ENCODE measurements at places on chromosomes 16 and 17.

DNA sequence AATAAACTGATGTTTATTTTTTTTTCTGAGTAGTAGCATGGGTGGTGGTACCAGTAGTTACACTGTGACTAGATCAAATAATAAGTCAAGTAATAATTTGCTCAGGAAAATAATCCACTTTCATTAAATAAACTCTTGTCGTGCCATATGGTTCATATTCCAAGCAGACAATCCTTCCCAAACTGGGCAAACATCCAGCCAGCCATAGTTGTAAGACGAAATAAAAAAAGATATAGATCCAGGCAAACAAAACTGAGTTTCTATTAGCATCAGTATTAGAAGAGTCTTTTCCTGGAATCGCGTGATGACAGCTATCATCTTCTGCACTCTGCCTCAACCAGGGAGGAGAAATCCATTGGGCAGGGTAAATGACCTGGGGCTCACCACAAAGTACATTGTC is 508.4 kb upstream of the GOT2 start:
- no peak for DNase-seq

DNA sequence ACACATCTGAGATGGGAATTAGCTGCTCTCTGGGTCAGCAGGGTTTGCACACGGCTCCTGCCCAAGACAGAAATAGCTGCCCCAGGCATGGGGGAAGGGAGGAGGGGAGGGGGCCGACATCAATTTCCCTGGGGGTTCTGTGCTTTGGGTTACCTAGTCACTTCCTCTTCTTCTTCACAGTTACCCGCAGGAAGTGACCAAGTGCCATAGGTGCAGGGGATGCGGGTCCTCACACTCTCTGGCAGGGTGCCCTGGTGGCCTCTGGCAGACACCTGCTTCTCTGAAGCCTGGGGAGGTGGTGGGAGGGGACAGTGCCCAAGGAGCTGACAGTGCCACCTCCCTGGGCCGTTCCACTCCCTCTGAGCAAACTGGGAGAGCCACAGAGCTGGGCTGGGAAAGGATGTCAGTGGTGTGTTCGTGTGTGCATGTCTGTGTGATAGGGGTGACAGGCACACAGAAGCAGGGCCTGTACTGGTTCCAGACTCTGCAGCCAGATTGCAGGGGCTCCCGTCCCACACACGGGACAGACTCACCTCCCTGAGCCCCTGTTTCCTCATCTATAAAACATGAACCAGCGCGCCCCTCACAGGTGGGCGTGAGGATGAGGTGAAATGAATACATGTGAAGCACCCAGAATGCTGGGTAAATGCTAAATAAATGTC is 18.2 kb downstream of the SCN4A start:
- peak; percentile 89 for DNase-seq

DNA sequence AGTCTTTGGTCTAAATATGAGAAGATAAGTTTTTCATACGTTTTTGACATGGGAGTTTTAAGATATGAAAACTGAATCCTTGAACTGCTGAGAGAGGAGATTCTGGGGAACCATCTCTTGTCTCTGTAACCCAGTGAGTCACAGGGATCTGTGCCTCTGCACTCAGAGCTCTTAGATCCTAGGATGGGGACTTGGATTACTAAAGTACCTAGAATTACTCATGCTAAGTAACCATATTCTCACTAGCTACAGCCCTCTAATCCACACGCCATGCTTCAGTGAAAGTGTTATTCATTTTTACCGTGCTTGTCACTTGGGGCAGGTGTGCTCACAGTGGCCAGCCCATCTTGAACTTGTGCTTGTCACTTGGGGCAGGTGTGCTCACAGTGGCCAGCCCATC is 2.0 kb downstream of the MRM3 start:
- no peak for DNase-seq

GRCh38 chr16:50737420-50737959 is 4.4 kb upstream of the CYLD start:
- no peak for DNase-seq

GRCh38 chr17:40470932-40471828 is 27.9 kb downstream of the IGFBP4 start:
- DNase-seq: no peak

GRCh38 chr17:19486351-19487023 is 47.2 kb upstream of the SLC47A1 start:
- DNase-seq: no peak

GRCh38 chr17:7955414-7956227 is 23.6 kb downstream of the CNTROB start:
- no peak for DNase-seq

GRCh38 chr16:30526137-30526822 is at the start of gene ZNF768:
ZNF768 (minus strand) TSS chr16:30526566; CDS start chr16:30526413, 153 bp downstream.
- DNase-seq: peak; percentile 62

DNA sequence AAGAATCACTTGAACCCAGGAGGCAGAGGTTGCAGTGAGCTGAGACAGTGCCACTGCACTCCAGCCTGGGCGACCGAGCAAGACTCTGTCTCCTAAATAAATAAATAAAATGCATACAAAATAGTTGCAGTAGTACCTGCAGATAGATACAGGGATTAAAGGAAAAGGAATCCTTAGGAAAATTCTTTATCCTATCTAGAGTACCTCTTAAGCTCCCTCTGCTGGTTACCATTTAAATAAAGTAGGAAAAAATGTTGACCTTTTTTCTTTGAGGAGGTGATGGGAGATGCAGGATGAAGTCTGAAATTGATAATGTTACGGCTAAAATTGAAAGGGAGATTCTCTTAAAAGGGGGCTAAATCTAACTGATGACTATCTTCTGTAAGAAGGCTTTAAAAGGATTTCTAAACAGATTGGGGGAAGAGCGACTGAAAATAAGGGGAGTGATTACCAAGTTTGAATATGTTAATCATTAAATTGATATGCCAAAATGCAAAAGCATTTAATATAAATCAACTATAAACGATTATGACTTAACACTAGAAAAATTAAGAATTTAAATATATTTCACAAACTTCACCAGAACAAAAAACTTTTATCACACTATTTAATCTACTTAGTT is 29.4 kb downstream of the C16orf87 start:
- peak; percentile 10 for DNase-seq

- DNase-seq: no peak
Observed at GRCh38 chr16:56063111-56063510, 128.2 kb upstream of the GNAO1 start.

DNA sequence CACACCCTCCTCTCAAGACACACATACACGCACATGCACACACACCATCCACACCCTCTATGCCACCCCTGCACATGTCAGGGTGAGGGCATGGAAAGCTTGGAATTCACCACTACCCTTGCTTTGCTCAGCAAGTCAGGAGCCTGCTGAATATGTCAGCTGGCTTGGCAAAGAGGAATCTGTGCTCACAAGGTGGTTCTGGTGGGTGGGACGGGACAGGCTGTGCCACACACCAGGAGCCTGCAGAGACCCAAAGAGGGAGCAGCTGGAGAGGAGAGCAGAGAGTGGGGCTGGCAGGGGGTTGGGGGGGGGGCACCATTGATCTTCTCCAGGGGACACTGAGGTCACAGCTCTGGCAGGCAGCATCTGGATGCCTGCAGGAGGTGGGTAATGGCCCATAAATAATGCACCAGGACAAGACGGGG is 48.7 kb upstream of the NDRG4 start:
- DNase-seq: no peak

GRCh38 chr16:85167589-85168537 is 55.6 kb upstream of the CIBAR2 start:
- DNase-seq: no peak

DNA sequence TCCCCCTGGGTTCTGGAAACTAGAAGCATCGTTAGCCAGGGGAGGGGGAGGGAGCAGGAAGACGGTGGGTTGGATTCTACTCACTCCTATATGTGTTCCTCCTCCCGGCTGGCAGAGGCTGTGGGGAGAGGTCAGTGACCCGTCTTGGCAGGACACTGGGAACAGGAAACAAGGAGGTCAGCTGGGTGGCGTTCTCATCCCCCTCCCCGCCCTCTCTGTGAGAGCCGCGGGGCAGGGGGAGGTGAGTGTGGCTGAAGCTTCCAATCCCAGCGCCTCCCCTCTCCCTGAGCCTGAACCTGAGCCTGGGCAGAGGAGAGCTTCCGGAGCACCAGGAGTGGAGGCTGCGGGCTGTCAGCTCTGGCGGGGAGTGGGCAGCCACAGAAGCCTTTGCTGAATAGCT is 12.5 kb downstream of the GPRC5C start:
- DNase-seq: no peak

DNA sequence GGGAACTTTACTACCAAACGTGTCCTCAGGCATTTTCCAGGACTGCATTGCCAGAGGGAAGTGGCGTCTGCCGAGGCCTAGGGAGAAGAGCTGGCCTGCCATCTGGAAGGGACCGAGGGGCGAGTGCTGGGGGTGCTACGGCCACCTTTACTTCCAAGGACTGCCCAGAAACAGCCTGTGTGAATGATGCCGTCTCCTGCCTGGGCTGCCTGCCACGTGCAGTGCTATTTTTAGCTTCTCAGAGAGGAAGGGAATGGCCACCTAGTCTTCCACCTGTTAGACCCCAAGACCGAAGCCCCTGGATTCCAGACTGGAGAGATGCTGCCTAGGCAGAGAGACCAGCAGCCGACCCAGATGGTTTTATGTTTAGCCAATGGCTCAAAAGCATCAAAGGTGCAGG is 57.2 kb downstream of the VAC14 start:
- no peak for DNase-seq

GRCh38 chr16:77594799-77595596 is 127.3 kb upstream of the NUDT7 start:
- no peak for DNase-seq

DNA sequence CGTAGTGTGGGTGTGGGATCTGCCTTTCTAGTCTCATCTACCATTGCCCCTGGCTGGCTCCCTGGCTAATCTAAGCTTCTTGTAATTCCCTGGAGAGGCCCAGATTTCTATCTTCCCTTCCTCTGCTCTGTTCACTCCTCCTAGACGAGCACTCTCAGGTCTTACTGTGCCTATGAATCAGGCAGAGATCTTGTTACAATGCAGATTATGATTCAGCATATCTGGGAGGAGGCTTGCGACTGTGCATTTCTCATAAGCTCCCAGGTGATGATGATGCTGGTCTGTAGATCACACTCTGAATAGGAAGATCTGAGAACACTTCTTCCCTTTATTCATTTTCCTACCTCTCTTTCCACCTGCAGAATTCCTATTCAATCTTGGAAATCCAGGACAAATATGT is 200.1 kb downstream of the CBLN1 start:
- no peak for DNase-seq

DNA sequence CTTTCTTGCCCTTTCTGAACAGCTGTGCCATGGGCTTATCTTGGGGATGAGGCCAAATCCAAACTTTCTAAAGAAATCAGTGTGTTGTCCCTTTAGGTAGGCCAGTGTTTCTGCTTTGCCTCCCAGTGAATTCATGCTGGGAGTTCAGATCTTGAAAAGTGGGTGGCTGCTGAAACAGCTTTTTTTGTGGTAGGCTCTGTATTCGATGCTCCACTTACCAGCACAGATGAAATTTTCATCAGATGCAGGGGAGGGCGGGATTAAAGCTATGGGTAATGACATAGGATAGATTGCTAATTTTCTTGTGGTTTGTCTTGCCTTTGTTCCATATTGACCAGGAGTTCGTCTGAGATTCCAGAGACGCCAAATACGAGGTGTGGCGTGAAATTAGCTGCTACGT is 2.8 kb downstream of the SOCS7 start:
- DNase-seq: no peak

GRCh38 chr17:29180034-29180787 is at the start of gene MYO18A:
MYO18A (minus strand) TSS chr17:29180398; CDS start chr17:29166940, 13,458 bp downstream.
- DNase-seq: peak; percentile 73

- DNase-seq: no peak
Observed at GRCh38 chr16:83588070-83588469, 219.7 kb upstream of the HSBP1 start.

- DNase-seq: no peak
Observed at GRCh38 chr17:73783945-73784603, 139.8 kb upstream of the SDK2 start.

DNA sequence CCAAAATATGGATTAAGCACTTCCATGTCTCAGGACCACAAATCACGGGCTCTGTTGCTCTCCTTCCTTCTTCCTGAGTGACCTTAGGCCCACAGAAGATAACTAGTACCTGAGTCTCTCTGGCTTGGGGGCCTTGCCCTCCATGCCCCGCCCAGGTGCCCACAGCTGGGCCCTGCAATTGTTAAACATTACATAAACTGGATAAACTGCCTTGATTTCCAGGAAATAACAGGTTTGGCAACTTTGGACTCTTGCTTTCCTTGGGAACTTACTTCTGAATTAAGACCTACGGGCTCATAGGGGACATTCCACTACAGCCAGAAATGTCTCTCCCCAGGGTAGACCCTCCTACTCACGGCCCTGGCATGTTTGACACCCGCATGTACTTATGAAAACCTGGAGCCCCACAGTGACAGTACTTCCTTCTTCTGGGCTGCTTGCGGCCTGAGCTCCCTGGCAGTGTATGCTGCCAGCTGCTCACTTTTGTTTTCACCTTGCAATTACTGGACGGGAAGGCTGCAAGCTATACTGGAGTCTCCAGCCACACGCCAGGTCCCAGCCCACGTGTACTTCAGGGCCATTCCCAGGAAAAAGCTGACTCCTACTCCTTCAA is 2.3 kb upstream of the UBALD2 start:
- no peak for DNase-seq

GRCh38 chr16:71863995-71864394 is 18.2 kb downstream of the ATXN1L start:
- DNase-seq: no peak

DNA sequence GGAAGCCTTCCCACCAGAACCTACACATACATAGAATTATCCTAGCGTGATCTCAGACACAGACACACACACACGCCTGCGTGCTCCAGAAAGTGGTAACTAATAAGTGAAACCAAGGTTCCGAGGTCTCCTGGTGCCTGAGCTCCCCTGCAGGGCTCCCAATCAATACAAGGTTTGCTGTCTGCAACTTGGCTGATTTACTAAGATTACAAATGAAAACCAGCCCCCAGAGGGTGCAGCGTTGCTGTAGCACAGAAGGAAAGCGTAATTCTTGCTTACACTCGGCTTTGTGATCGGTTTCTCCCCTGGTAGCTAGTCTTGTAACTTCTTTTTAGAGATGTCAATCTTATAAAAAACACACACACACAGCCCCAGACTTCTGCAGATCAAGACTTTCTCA is 334.1 kb upstream of the XYLT1 start:
- no peak for DNase-seq

- DNase-seq: no peak
Observed at GRCh38 chr17:49630113-49630900, 47.6 kb downstream of the SPOP start.

- no peak for DNase-seq
Observed at GRCh38 chr16:65185241-65185778, 63.4 kb upstream of the CDH11 start.

- DNase-seq: no peak
Observed at GRCh38 chr16:73051226-73051625, 3.3 kb upstream of the ZFHX3 start.

DNA sequence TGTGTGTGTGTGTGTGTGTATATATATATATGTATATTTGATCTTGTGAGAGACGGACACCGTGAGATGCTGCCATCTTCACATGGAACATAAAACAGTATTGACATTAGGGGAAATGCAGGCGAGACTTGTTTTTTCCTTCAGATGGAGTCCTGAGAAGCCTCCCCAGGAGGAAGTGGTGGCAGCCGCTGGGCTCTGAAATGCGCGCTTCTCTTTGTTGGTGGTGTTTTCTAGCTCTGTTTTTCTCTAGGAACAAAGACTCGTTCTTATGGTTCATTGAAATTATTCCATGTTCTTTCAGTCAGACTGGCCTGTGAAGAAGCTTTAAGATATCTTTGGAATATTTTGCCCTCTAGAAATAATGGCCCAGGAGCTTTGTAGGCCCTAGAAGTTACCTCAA is 32.9 kb downstream of the SNX29 start:
- DNase-seq: no peak

- no peak for DNase-seq
Observed at GRCh38 chr16:75624921-75625334, 1.8 kb upstream of the ADAT1 start.

All from hematopoietic multipotent progenitor cell (in vitro differentiated cells).